ENCODE measurements at places on chromosomes 7 and 10. TPM values are rescaled to one million over a fixed set of nuclear protein-coding genes. Genes with fewer than 3 reads are reported as not detected.

Gene SYT15B
- total RNA-seq, result under 0.01 TPM

Gene NOS3
- total RNA-seq, result 1.3 TPM

Gene AGAP5
- total RNA-seq, result 12.2 TPM

Gene RASA4B
- 19.4 TPM for total RNA-seq

Gene CPED1
- total RNA-seq, result 1.3 TPM

Gene NACAD
- 13.5 TPM for total RNA-seq

Measured in parietal lobe (tissue), 2 donors.